ENCODE measurements at places on chromosomes 16 and 17.

DNA sequence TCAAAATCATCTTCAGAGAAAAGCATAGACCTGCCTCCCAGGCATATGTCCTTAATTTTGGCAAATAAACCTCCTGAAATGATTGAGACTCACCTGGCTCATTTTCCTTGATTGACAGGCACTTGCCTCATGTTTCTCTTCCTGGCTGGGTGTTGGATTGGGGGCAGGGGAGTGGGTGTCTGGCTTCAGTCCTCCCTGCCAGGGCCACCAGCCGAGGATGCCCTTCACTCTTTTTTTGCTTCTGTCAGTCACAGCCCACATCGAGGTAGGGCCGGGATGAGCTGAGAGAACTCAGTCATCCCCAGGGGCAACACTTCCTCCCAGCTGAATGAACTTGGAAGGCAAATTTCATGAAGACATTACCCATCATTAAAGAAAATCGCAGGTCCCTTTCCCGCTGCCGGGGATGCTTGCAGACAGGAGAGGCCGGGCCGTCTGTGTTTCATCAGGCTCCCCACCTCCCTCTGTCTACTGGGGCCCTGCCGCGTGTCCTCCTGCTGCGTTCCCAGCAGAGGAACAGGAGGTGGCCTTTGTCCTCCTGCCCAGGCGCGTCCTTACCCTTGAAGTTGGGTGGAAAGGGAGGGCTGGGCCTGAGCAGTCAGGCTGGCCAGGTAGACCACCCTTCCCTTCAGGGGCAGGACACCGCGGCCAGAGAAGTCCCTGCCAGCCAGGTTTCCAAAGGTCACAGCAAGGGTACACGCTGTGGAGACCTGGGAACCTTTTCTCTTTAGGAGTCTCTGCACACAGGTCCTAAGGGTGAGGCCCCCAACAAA, 11.2 kb upstream of the DNAH17 start:
- DNase-seq = no peak

GRCh38 chr16:87765776-87766484, at the start of gene KLHDC4:
Gene KLHDC4 (minus strand): TSS chr16:87765986. CDS start chr16:87765890, 96 bp downstream.
- DNase-seq = peak; percentile 95

- DNase-seq = no peak
Measured at GRCh38 chr16:17964196-17964595, 372.3 kb downstream of the NPIPA8 start.

DNA sequence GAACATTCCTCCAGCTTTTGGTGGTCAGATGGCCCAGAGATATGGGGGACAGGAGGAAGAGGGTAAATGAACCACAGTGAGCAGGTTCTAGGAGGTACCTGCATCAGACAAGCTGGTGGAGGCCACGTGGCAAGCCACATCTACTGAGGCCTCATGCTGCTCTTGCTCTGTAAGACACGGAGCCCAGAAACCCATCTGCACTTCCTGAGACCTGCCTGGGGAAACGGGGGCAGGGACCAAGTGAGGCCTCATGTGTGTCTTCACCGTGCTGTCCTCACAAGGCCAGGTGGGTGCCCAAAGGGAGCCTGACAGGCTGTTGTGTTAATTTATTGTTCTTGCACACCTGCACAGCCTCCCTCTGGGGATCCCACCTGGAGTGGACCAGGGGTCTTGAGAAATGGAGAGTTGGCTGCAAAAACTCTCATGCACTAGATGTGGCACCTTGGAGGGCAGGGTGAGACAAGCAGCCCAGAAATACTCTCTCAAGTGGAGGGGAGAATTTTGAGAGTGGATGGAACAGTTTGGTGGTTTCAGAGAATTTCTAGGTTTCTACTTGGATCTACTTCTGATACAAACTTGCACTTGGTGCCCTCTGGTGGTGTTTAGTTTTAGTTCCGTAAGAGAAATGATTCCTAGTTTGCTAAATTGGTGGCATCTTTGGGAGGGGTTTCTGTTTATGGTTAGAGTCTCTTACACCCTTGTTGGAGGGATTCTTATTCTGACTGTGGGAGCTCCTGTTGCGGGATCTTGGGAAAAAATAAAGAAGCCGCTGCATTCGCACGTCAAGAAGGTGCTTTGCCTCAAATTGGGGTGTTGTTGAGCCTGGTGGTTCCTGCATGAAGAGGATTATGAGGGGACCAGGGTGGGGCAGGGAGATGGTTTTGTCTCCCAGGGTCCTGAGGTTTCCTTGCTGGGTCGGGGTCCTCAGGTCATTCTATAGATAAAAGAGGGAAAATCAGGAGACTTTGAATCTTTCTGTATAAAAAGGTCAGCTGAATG, 47.5 kb downstream of the SLC6A2 start:
- peak; percentile 47 for DNase-seq

- DNase-seq = no peak
Measured at GRCh38 chr16:83842756-83843507, 35.2 kb downstream of the HSBP1 start.

DNA sequence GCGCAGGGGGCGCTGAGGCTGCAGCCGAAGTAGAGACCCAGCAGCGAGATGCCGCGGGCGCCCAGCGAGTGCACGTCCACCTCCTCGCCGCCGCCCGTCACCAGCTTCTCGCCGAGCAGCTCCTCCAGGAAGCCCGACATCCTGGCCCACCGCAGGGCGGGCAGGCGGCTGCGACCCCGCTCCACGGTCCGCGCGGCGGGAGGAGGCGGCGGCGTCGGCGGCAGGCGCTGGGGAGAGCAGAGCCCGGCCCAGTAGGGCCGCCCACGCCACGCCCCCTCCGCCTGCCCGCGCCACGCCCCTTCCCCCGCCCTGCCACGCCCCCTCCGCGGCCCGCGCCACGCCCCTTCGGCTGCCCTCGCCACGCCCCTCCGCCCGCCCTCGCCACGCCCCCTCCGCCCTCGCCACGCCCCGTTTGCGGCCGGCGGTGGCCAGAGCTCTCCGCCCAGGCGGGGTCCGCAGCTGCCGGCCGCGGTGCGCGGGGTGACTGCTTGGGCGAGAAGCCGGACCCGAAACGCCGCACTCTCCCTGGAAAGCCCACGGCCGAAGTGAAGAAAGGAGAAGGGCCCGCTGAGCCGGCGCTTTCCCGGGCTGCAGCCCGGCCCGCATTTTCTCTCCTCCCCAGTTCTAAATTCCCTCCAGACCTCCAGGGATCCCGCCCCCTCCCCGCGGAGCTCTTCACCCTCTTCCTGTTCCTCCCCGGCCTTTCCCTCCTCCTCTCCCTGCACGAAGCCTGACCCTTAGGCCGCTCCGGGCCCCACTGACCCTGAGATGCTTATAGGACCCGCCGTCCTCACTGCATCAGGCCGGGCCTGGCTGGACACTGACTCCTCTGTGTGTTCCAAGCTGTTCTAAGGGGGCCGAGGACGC, at the start of gene NXN:
Gene NXN (minus strand): TSS at position 238 of the 867 bp plus-strand sequence.
- DNase-seq = peak; percentile 99

GRCh38 chr16:76329106-76329505, 51.9 kb downstream of the CNTNAP4 start:
- no peak for DNase-seq

DNA sequence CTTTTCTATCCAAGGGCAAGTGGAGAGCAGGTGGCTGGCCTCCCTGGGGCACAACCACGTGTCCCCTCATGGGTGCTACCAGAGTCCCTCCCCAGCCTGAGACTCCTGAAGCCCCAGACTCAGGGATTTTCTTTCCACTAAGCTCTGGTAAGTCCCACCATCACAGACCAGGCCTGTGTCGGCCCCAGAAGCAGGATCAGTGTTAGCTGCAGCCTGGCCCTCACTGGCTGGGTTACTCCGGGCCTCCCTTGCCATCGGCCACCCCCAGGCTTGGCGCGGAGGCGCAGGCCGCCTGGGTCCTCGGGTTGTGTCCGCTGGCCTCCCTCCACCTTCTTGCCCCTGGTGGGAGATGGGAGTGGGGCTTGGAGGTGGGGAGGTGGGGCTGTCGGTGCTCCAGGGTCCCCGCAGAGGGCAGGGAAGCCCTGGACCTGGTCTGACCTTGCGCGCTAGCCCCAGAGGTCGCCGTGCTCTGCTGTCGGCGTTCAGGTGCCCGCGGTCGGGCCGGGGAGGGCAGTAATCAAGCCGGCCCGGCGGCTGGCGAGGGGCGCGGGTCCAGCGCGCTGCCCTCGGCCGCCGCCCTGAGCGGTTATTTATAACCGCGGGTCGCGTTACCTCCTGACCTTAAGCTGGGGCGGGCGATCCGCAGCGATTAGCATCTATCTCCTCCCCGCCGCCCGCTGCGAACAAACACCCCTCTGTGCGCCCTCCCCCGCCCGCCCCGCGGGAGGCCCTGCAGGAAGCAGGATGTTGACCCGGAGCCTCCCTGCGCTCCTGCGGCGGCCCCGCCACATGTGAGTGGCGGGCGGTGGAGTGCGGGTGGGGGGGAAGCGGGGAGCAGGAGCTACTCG, 78.1 kb upstream of the TOB1 start:
- peak; percentile 77 for DNase-seq

- no peak for DNase-seq
Measured at GRCh38 chr16:25897702-25898101, 205.9 kb downstream of the HS3ST4 start.

GRCh38 chr16:67019171-67019570, 9.8 kb upstream of the CBFB start:
- no peak for DNase-seq

GRCh38 chr17:81346090-81346907, 49.0 kb upstream of the BAHCC1 start:
- peak; percentile 100 for DNase-seq

GRCh38 chr16:23929856-23930255, 94.1 kb downstream of the PRKCB start:
- no peak for DNase-seq

- no peak for DNase-seq
Measured at GRCh38 chr16:15486661-15487060, 52.3 kb downstream of the BMERB1 start.

DNA sequence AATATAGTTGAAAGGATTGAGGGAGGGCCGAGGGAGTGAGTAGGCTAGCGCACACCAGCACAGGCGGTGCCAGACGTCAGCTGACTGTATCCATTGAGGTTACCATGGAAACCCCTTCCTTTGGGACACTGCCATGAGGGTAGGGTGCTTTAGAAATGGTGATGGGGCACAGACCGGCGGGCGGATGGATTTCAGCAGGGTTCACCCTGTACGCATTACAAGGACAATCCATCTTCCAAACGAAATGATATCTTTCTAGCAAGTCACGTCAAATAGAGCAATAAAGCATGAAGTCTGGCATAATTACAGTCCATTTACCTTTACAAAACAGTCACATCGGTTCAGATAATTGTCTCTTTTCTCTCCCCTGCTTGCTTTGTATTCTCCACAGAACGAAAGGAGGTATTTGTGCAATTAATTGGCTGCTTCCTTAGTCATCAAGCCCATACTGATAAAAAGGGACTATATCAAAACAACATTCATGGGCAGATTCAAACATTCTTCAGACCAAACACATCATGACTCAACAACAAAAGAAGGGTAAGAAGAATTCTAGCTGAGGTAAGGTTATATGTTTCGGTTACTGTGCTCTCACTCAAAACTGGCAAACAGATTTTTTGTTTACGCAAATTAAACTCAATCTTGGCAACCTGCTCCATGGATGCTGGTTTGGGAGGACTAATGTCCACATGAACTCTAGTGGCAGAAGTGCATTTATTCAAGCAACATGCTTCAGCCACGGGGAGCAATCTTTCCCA, 140.6 kb downstream of the CDK5R1 start:
- no peak for DNase-seq

DNA sequence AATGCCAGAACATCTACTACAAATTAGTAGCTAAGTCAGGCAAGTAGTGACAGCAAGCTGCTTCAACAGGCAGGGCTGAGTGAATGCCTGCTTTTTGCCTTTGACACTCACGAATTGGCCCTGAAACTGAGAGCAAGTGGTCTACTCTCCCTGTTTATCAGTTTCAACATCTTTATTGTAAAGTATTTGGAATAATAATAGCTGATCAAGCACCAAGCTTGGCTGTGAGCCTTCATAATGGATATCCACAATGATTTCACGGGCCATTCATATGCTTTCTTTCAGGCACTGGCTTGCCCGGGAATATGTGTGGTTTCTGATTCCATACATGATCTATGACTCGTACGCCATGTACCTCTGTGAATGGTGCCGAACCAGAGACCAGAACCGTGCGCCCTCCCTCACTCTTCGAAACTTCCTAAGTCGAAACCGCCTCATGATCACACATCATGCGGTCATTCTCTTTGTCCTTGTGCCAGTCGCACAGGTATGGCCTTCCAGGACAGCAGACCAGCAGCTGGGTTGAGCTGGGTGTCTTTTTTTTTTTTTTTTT, 5.2 kb downstream of the TLCD3A start:
- no peak for DNase-seq

DNA sequence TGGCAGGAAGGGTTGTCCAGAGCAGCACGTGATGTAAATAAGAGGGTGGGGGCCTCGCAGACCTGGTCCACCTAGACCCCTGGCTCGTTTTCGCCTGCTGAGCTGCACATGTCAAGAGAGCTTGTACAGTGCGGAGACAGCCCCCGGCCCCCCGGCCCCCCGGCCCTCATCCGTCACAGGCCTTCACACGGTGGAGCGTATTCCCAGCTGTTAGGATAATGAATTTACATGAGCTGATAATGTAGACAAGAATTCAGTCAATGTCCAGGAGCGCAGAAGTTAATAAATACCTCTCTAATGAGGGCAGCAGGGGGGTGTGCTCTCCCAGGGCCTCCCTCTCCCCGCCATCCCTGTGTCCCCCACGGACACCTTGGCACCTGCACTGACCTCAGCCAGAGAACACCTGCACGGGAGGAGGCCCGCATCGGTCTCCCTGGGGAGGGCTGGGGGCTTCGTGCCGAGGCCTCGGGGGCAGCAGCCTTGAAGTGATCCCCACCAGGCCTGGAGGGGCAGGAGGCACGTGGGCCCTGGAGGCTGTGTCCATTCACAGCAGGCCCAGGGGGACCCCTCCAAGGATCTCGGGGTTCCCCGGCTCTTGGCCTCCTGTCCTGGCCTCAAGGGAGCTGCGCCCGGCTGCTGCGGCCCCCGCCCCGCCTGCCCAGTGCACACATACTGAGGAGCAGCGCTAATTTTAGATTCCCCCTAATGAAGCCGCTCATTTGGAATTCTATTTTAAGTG, 14.6 kb downstream of the GSE1 start:
- no peak for DNase-seq

- DNase-seq = no peak
Measured at GRCh38 chr17:57266902-57267311, 10.6 kb downstream of the MSI2 start.

- no peak for DNase-seq
Measured at GRCh38 chr17:76566988-76567431, 18.6 kb downstream of the ST6GALNAC2 start.

GRCh38 chr17:48290378-48290777, 139.6 kb downstream of the SKAP1 start:
- DNase-seq = no peak

DNA sequence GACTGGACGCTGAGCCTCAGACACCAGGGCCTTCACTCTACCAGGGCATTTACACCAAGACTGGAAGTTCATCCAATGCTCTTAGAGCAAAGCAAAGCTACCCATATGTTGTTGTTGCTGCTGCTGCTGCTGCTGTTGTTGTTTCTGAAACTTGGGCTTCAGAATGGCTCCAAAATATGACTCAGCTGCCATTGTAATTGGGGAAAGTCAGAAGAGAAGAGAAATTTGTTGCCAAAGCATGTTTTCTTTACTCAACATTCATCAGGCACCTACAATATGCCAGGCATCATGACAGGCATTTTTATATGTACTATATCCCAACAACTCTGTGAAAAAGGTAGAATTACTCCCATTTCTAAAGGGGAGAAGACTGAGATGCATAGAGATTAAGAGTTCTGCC, 11.9 kb downstream of the KRT32 start:
- DNase-seq = no peak
